ENCODE measurements at places on chromosomes 2 and 18.

DNA sequence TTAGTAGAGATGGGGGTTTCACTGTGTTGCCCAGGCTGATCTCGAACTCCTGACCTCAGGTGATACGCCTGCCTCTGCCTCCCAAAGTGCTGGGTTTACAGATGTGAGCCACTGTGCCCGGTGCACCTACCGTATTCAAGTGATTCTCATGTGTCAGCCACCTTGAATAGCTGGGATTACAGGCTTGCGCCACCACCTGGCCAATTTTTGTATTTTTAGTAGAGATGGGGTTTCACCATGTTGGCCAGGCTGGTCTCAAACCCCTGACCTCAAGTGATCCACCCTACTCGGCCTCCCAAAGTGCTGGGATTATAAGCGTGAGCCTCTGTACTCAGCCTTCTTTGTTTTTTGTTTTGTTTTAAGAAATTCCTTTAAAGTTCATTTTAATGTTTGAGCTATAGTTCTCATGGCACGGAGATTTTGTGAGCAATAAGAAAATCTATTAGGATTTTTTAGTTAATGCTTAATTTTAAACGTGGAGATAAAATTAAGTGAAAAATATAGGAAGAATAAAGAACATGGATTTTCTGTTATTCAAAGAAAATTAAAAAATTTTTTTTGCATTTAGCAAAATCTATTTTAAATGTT, 242.6 kb downstream of the PHLPP1 start:
- DNase-seq = peak; percentile 42

GRCh38 chr18:57954935-57955334, 89.1 kb upstream of the NEDD4L start:
- no peak for DNase-seq

- peak; percentile 24 for DNase-seq
These were observed 35.5 kb upstream of the KIDINS220 start for GRCh38 chr2:8872821-8873432.

GRCh38 chr2:6627316-6627715, 238.4 kb downstream of the CMPK2 start:
- DNase-seq = no peak

GRCh38 chr2:201436141-201436540, 15.1 kb downstream of the TRAK2 start:
- no peak for DNase-seq

DNA sequence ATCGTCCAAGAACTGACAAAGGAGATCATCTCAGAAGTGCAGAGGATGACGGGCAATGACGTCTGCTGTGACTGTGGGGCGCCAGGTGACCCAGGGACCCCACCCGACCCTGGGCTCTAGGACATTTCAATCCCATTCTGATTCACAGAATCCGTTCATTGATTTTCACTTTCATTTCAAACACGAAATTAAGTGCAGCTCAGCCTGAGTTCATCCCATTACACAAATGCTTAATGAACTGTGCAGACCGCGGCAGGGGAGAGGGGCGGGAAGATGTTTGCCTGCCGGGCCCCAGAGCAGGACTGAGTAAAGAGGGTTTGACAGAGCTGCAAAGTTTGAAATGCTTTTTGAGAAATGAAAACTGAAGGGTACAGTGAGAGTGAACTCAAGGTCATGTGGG, 67.1 kb downstream of the ITGB1BP1 start:
- DNase-seq = no peak

DNA sequence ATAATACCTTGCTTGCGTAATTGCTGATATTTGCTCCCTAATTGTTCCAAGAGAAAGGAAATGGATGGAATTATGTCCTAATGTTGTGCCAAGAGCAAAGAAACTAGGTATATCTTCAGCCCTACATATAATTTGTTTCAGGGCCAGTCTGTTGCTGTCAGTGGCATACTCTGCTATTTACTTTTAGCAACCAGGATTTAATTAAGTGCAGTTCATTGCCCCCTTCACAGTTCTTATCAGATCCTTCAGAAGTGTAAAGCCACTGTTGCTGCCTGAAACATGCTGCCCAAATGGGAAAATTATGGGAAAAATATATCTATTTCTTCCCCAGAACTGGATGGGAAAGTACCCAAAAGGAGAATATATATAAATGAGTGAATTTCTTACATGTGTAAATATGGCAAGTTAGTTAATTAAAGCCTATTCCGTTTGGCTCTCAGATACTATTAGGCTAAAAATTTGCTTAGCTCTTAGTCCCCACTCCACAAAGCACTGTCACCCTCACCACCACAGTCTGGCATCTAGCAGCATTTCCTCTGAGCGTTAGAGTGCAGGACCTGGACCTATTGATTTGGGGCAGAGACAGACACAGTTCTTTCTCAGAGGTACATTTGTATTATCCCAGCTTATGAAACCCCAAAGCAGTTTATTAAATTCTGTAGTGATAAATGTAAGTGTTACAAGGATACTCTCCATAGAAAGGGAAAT, 72.8 kb upstream of the DTNA start:
- no peak for DNase-seq

DNA sequence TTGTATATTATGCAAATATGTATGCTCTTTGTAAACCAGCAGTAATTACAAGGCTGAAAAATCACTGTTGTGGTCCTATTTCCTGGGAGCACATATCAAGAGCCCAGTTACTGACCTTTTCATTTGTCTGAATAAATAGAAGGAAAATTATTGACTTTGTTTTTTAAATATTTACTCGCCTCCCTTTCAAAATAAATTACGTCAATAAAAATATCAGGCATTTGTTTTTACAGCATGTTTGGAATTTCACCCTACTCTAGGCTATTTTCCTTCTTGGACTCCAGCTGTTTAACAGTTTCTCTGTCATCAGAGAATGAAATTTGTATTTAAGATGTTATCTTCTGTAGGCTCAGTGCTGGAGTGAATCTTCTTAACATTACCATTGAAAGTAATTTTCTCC, 59.9 kb upstream of the LRATD1 start:
- DNase-seq = no peak

- no peak for DNase-seq
These were observed 29.4 kb upstream of the RTTN start for GRCh38 chr18:70234667-70235459.

GRCh38 chr18:10201226-10201625, 253.2 kb upstream of the APCDD1 start:
- DNase-seq = no peak

Measured in NCI-H1092 (cell line).